GM23248 (cell line): ENCODE measurements at places on chromosomes 3 and 15.

DNA sequence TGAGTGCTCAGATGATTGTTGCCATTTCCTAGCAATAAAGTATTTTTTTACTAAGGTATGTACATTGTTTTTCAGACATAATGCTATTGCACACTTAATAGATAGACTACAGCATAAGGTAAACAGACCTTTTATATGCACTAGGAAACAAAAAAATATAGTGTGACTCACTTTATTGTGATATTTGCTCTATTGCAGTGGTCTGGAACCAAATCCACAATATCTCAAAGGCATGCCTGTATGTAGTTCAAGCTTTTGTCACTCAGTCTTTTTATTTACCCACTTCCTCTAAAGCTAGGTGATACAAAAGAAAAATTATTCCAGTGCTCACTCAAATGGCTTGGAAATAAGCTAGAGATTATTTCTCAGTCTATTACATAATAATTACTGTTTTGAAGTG, 209.9 kb upstream of the VEPH1 start:
- DNase-seq: no peak

- peak; percentile 48 for DNase-seq
These were observed 54.0 kb downstream of the TAFA4 start for GRCh38 chr3:68878322-68878721.

DNA sequence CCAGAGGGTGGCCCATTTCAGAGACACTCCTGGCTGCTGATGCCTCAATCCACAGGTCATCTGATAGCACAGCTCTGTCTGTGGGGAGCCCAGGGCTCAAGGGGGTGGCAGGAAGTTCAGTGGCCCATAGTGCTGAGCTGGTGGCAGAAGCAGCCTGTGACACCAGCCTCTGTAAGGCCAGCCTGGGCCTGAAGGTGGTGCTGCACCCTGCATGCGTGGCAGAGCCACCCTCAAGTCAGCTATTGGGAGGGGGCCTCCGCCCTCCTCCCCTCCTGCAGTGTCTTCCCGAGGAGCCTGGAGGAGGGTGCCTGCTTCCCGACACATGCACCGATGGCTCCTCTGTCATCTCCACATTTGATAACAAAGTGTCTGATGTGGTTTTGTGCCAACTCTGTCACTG, 3.0 kb downstream of the PLA1A start:
- DNase-seq: peak; percentile 25

DNA sequence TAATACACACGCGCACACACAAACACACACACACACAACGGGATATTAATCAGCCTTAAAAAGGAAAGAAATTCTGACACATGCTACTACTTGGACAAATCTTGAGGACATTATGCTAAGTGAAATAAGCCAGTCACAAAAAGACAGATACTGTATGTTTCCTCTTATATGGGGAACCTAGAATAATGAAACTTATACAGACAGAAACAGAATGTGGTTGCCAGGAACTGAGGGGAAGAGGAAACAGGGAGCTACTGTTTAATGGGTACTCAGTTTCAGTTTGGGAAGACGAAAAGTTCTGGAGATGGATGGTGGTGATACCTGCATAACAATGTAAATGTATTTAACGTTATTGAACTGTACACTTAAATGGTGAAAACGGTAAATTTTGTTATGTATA, 20.2 kb downstream of the ICE2 start:
- no peak for DNase-seq

GRCh38 chr3:171874251-171874681, 31.1 kb downstream of the TMEM212 start:
- peak; percentile 91 for DNase-seq

DNA sequence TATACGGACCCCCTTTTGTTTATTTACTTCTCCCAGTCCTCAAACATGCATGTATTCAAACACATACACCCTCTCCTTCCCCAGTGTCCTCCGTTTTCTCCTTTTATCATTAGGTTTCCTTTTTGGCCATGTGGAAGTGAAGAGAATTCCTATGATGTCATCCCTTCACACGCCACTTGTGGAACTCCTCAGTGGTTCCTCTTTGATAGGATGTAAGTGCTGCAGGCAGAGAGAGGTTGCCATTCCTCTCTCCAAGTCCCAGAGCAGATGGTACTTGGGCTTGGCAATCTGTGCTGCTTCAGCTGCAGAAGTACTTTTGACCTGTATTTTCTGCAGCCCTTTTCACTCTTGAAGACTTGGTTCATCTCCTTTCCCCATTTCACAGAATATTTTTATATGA, 32.9 kb upstream of the CRTC3 start:
- peak; percentile 11 for DNase-seq
